ENCODE measurements at places on chromosomes 1 and 21.

DNA sequence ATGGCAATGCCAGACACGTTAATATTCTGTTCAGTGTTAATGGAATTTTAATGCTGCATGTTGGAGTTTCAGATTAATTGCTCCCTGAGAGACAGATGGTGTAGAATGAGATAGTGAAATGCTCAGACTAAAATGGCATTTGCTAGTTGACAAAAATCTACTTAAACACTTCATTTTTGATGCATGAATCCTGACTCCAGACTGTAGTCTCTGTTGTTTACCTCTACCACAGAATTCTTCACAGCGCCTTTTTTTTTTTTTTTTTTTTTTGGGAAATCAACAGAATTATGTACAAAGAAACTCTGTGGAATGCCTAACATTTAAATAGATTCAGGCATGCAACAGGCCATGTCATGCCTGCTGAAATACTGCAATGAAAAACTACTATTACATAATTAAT is 111.3 kb downstream of the PLPPR5 start:
- no peak for DNase-seq

- DNase-seq: no peak
Measured at GRCh38 chr1:152104854-152105253, 10.4 kb downstream of the TCHH start.

- DNase-seq: no peak
Measured at GRCh38 chr1:104761961-104762570, 1012.4 kb downstream of the AMY1C start.

DNA sequence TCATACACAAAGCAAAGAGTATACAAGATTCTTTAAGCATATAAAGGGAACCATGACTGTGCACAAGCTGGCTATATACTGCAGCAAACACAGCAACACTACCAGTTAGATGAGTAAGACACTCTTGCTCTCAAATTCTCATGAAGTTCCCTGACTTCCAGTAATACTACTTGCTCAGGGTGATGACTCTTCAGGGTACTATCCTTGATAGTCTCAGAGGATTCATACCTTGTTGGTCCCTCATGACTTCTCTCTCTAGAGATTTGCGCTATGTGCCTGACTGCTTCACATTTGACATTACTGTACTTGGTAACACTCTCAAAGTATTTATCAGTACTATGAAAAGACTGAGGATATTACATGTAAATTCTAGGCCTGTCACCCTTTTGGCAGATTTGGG is 159.8 kb upstream of the ZRANB2 start:
- no peak for DNase-seq

- DNase-seq: no peak
Measured at GRCh38 chr1:51231896-51232295, 4.2 kb upstream of the RNF11 start.

GRCh38 chr1:46084553-46085451 is 47.6 kb downstream of the PIK3R3 start:
- no peak for DNase-seq

DNA sequence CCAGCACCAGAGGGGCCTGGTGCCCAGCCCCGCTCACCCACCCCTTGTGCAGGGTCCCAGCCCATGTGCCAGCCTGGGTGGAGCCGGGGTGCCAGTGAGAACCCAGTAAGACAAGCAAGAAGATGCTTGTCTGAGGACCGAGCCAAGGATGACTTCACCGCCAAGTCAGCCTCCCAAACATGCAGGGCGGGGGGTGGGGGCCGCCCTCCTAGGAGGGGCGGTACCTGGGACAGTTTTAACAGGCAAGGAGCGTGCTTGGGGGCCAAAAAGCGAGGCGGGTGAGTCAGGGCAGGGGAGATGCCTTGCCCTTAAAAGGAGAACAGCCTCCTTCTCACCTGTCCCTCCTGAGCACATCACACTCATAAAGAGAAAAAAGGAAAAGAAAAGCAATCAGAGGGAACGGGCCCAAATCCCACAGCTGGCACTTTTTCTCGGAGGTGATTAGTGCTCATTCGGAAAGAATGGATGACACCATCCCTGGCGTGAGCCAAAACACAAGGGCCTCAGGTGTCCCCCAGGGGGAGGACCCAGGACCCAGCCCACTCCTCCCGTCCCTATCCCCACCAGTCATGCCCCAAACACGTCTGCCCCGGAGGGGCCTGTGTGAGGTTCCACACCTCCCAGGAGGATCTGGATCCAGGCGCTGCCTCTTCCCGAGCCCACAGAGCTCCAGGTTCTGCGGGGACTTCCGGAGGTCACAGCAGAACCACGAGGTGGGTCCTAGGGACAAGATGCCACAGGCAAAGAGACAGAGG is 77.6 kb upstream of the IFFO2 start:
- no peak for DNase-seq

DNA sequence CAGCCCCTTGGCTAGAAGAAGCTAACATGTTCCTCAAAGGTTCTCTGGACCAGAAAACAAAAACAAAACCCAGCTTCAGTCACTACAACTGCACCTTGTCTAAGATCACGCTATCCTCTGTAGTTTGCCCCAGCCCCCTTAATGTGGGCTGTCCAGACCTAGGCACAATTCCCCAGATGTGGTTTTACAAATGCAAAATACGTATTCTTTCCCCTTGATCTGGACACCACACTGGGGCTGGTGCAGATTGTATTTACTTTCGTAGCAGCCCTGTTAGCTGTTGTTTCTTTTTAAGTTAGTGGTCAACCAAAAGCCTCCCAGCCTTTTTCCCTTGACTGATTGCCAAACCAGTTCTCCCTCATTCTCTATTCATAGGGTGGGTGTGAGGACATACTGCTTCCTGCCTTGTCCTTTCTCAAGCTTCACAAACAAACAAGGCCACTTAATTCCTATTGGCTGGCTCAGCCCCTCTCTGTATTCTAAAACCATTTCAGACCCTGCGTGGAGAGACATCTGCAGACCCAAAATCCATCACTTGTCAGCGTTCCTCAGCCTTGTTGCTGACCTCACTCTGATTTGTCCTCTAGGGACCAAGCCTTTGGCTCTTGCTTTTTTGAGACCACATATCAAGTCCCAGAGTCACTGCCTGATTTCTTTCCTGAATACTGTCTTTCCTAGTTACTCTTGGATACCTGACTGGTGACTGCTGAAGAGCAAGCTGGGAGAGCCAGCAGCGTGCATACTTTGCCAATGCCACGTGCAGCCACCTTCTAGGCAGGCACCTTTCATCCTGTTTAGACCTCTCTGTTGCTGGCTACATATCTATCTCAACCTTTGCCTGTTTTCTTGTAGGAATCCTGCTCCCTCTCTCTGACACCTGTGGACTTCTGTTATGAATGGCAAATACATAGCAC is 96.4 kb upstream of the RAB3GAP2 start:
- DNase-seq: no peak

DNA sequence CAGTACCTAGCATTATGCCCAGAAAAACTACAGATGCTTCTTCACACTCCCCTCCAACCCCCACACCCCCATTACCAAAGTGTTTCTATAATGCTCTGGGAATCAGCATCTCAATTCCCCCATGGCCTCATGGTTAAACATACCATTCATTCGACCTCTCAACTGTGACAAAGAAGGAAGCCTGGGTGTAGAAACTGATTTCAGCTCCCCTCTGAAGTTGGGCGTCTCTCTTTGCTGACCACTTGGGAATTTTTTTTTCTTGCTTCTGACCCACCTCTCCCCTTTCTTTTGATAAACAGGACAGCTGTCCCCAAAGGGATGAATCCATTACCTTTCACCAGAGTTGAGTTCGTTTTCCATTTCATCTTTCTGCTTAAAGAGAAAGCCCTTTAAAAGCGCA is 116.4 kb upstream of the HOOK1 start:
- no peak for DNase-seq

DNA sequence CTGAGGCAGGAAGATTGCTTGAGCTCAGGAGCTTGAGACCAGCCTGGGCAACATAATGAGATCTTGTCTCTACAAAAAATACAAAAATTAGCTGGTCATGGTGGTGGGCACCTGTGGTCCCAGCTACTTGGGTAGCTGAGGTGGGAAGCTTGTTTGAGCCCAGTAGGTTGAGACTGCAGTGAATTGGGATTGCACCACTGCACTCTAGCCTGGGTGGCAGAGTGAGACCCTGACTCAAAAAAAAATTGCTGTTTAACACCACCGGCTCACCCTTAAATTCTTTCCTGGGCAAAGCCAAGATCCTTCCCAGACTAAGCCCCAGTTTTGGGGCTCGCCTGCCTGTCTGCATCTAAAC is 6.6 kb upstream of the NSUN4 start:
- DNase-seq: no peak

GRCh38 chr1:12296623-12297022 is 66.8 kb downstream of the VPS13D start:
- no peak for DNase-seq

DNA sequence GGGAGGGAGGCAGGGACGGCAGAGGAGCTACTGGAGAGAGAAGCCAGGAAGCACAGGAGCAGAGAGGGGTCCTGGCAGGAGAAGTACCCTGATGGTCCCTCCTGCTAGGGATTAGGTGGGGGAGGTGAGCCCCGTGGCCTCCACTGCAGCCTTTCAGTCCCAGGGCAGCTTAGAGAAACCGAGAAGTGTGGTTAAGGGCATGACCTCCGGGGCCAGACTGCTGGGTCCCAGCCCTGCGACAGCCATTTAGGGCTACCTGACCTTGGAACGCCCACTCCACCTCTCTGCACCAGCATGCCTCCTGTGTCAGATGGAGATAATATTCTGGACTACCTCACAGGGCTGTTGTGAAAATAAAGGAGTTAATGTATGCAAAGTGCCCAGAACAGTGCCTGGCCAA is 47.4 kb downstream of the KCNN3 start:
- no peak for DNase-seq

All from NCI-H2081 treated with DMSO at 0.1 percent for 48 hours (cell line).